ENCODE measurements at places on chromosomes 6 and 20.

DNA sequence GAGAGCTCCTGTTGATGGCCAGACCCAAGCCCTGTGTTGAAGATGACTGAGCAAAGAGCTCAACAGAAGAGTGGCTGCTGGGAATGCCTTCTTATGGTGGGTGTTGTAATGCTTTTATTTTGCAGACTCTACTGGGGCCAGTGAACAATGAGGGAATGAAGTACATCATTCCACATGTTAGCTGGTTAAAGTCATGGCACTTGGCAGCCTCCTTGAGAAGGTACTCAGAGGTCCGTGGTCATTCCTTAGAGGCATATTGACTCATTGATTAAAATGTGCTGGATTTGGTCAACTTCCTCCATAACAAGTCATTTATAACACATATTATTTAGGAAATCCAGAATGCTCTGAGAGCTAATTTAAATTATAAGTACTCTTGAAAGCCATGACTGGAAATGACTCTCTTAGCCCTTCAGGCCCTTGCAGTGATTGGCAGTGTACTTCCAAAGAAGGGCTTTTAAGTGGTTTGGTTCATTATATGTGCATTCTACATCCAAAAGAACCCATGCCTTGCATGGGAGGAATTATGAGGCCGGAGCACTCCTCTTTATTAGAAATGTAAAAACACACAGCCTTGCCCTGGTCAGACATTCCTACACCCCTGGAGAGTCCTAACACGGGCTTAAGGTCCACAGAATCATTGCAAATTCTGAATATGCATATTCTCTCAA, 976.9 kb downstream of the KIF16B start:
- no peak for DNase-seq

GRCh38 chr6:157804448-157805327, 18.4 kb upstream of the SNX9 start:
- DNase-seq: no peak

GRCh38 chr6:158635427-158636073, 9.0 kb downstream of the DYNLT1 start:
- DNase-seq: no peak

DNA sequence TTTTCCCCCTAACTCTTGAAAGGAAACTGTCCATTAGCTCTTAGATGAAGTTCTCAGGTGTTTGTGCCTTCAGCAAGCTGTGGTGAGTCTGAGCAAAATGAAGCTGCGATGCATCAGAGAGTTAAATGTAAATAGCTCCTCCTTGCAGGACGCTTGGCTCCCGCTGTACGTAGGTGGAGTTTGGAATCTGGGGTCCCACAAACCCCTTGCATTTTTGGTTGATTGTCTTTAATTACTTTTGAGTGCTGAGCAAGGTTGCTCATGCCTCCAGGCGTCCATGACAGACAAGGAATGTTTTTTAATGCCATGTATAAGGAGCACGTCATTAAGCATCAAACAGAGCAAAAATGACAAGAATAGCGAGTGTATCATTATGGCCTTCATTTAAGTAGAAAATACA, 300.5 kb downstream of the TFAP2C start:
- DNase-seq: no peak

DNA sequence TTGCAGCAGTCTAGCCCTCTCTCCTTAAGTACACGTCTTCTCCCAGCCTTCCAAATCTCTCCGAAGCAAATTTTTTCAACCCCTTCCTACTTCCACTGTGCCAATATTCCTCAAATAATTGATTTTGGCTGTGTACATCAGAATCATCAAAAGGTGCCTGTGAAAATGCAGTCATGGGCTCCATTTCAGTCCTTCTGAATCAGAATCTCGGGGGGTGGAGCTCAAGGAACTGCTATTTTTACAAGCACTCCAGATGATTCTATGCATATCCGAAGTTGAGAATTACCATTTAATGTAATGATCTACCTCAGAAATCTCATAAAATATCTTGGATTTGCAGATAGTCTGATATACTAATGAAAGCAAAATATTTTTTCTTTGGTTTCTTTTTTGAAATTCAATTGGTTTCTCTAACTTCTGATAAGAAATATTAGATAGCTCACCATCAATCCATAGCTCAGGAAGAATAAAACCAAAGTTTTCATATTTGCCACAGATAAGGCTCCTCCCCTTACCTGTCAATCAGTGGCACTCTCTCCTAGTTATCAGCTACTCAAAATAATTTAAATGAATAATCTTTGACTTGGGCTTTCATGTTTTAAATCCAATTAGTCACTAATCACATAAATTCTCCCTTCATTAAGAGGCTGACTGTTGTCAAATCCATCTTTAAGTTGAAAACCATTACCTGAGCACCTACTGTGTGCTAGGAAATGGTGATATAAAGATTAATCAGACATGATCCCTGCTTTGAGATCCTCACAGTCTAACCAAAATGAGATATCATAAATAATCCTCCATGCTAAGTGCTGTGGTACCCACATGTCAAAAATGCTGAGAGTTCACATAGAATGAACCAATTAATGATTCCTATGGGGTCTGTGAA, 36.4 kb upstream of the STXBP5 start:
- no peak for DNase-seq

GRCh38 chr6:106099235-106099537, 13.1 kb downstream of the PRDM1 start:
- no peak for DNase-seq

DNA sequence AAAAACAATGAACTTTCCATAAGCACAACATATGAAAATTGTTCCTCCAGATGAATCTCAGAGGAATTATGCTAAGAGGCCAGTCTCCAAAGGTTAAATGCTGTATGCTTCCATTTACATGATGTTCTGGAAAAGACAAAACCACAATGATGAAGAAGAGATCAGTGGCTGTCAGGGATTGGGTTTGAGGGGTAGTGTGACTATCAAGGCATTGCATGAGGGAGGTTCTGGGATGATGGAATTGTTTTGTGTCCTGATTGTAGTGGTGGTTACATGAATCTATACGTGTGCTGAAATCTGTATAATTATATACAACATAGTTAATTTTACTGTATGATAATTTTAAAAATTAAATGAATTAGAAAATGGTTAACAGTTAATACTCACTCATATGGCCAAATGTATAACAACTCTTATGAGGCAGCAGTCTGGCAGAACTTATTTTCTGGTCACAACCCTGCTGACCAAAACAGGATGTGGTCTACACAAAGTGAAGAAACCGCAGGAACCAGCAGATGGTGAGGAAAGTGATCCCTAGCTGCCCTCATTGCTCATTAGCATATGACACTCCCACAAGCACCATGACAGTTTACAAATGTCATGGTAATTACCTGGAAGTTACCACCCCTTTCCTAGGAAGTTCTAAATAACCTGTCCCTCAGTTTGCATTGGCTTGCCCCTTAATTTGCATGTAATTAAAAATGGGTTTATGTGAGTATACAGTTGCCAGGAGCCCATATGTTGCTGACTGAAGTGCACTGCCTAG, 31.9 kb downstream of the NSFL1C start:
- DNase-seq: peak; percentile 65

Measured in NCI-H2081 (cell line).